CD4-positive, alpha-beta memory T cell (primary cell): ENCODE measurements at places on chromosomes 7 and 10.
A peak's percentile ranks its signal among the peaks of the same experiment; 100 is the strongest.

GRCh38 chr7:99693100-99693426 lies 13.3 kb upstream of the CYP3A5 start:
- DNase-seq: no peak

- no peak for DNase-seq
Measured at GRCh38 chr10:14502431-14502830, 171.7 kb upstream of the FRMD4A start.

DNA sequence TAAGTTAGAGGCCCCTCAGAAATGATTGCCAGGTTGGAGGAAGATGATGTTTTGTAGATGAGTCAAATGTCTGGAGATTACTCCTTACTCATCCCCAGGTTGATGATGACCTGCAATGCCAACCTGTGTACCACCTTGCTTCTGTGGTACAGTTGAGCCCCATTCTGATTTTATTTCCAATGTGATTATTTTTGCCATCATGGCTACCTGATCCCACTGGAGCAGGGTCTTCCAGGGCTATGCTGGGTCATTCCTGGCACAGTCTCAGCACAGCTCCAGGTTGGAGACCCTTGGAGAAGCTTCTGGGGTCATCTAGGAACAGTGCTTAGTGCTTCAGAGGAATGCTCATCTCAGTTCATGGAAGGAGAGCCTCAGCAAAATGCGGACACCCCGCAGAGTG lies 34.3 kb downstream of the LRRC18 start:
- no peak for DNase-seq

DNA sequence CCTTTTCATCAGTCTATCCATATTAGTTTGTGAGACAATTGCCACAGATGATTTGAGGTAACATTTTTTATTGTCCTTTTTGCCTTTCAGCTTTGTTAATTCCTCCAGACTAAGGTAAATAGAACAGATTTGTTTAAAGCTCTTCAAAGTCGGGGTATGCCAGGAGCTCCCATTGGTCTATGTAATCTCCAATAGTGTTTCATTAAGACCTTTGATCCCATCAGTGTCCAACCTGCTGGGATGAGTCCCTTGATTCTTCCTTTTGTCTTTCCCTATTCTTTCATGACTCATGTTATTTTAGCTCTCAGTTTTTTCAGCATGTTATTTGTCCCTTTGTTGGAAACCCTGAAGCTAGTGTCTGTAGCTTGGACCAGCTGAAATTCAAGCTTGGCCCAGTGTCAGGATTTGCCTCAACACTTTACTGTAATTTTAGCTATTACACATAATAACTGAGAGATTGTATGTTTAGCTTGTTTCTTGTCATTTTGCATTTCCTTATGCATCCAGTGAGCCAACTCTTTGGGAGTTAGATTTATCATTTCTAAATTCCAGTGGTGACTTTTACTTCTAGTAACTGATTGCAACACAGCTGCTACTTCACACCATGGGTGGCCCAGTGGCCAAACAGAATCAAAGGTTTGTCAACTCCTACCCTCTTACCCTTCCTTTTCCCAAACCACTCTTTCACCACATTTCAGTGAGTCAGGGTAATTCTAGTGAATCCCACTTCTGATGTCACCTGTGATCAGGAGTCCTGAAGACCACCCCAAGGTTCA lies 15.3 kb downstream of the AGBL3 start:
- DNase-seq: no peak

GRCh38 chr7:31102973-31103850 lies 51.1 kb downstream of the ADCYAP1R1 start:
- no peak for DNase-seq

DNA sequence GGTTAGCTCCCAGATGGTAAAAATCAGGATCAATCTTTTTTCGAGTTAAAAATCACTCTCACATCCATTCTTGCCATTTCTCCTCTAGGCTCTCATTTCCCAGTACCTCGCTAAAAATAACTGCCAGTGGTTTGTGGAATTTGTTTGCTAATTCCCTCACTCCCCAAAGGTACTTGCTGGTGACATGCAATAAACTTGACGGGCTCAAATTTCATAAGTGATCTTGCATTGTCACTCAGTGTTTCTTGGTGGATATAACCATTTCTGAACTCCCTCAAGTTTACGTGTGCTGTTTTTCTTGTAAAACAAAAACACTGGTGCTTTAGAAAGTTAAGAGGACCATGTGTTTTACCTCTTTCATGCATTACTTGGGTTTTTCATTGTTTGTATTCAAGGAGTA lies 399.2 kb upstream of the MKI67 start:
- DNase-seq: no peak

GRCh38 chr10:77832238-77832637 lies 94.3 kb downstream of the DLG5 start:
- peak; percentile 59 for DNase-seq

GRCh38 chr7:130886438-130887135 lies 152.6 kb upstream of the KLF14 start:
- no peak for DNase-seq

- no peak for DNase-seq
Measured at GRCh38 chr10:98242823-98243222, 25.2 kb downstream of the LOXL4 start.

GRCh38 chr10:4651404-4652037 lies 174.5 kb upstream of the AKR1E2 start:
- DNase-seq: no peak

DNA sequence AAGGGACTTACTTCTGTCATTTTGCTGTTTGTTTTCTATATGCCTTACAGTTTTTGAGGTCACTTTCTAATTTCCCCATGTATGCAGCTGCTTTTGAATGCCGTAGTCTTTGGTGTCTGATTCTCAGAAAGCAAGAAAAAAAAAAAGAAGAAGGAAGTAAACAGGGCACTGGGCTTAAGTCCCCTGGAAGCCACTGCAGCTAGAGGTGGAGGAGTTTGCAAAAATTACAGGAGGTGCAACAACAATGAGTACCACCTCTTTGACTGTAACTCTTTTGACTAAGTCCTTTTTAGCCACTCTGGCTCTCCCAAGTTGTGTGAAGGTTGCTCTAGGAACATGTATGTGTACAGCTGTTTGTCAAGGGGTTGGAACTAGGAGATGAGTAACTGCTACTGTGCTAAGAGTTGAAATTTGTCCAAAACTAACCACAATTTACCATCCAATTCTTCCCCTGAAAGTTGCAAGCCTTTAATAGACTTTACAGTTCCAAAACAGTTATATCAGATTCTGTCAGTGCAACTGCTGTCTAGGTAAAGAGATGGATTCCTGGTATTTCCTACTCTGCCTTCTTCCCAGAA lies 588.0 kb upstream of the LRRN3 start:
- DNase-seq: no peak

DNA sequence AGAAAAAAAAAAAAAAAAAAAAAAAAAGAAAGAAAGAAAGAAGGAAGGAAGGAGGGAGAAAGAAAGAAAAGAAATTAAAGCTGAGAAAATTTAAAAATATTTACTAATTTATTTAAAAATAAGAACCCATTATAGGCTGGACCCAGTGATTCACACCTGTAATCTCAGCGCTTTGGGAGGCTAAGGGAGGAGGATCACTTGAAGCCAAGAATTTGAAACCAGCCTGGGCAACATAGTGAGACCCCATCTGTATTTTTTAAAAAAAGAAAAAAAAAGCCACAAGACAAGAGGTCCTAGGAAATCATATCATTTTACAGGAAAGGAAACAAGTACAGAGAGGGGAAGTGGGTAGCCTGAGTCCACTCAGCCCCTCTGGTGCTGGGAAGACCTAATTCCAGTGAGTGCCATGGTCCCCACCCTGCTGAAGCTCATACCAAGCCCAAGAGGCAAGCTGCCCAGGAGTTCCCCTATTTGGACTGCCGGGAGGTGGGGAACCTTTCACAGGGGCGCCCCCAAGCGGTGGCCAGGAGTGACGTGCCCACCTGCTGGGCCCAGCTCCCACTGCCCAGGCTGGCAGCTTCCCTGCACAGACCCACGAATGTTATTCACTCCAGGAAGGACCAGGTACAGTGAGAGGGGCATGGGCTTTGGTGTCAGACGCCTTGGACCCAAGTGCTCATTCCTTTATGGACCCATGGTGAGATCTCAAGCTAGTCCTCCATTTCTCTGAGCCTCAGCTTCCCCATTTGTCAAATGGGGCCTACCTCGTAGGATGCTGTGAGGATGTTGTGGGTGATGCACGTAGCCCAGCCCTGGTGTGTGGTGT lies 133.6 kb downstream of the ZMIZ1 start:
- peak; percentile 8 for DNase-seq

GRCh38 chr10:77849039-77849664 lies 77.4 kb downstream of the DLG5 start:
- DNase-seq: no peak

DNA sequence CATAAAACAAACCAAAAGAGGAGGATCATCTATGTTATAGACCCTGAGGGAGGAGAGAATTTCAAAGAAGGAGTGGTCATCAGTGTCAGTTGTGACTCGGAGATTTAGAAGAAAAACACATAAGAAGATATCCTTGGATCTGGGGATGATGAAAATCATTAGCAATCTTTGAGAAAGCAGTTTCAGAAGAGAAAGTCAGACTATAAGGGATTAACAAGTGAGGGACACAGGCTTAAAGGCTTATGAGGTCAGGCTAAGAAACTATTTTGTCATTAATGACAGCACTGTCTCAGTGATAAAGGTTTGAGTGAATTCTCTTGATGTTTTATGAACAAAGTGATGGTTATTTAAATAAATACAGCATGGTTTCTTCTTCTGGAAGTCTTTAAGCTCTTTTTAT lies 6.1 kb upstream of the GPR85 start:
- no peak for DNase-seq

- no peak for DNase-seq
Measured at GRCh38 chr10:118668228-118668952, 72.9 kb upstream of the PRLHR start.

- no peak for DNase-seq
Measured at GRCh38 chr7:41232086-41232485, 470.8 kb downstream of the INHBA start.

- DNase-seq: no peak
Measured at GRCh38 chr10:77283326-77283725, 354.3 kb downstream of the KCNMA1 start.

GRCh38 chr7:154583454-154583853 lies 419.5 kb downstream of the PAXIP1 start:
- DNase-seq: no peak

DNA sequence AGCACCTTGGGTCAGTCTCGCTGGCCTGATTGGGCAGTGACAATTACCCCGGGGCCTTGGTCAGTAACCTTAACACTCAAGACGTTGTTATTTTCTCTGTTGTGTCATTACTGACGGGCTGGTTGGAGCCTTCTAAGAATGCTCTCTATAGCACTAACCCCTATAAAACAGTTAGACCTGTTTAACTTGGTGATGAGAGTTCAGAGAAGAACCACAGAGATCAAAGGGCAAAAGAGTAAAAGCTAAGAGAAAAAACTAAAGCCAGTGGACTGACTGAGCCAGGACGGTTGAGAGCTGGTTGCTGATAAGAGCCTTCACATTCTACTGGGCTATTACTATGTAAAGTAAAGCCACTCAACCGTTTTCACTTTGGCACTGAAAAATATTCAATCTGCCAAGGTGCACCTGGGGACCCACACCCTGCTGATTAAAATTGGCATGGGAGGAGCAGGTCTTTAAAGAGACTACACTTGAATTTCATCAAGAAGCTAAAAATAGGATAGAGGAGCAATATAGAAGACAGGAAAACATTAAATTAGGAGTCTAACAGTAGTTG lies 13.6 kb upstream of the ITGB1 start:
- no peak for DNase-seq

DNA sequence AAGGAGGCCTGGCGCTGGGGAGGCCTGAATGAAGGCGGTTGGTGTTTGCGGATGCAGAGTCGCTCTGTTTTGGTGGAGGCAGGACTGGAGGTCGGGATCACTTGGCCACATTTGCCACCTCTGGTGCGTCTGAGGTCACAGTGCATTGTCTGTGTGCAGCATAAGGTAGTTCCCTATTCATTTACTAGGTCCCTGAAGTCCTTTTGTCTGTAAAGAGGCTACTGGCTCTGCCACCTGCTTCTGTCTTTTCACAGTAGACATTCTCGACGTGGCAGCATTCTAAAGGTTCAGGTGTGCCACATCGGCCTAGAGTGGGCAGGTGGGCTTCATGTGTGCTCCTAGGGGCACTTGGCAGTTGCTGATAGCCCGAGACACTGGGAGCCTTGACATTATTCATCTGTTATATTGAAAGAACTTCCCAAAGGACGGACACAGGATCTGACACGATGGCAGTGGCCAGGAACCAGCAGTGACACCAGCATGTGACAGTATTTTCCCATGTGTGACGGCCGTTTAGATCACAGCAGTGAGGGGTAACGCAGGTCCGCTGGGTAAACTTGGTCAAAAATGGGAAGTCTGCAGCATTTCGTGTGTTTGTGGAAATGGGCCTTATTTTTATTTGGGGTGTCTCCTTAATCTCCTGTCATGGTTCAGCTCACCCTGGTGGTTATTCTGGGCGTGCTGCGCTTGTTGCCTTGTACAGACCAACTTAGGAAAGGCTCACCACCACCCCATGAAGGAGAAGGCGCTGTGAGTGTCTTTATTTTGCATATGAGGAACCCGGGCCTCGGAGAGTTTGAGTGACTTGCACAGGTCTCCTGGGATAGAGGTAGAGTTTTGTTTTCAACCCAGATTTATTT lies 5.9 kb downstream of the MGMT start:
- DNase-seq: no peak

- DNase-seq: no peak
Measured at GRCh38 chr7:43926798-43927123, 525 bp downstream of the UBE2D4 start.

GRCh38 chr7:97006055-97006815 lies 882 bp downstream of the DLX6 start:
- peak; percentile 39 for DNase-seq

DNA sequence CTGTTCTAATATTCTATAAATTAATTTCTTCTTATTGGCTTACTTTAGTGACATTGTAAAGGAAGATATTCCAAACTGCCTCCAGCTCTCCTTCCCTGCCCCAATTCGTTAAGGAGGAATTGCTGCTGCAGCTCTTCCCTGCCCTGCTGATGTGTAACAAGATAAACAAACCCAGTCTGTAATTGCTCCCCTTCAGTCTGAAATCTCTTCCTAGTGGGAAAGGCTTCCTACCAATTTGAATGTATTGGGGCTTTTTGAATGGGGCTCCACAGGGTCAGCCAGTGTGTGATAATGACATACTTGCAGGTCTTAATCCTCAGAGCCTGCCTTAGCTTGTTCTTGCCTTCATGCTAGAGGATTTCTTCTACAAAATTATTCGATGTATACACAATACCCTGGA lies 849.9 kb upstream of the GHITM start:
- DNase-seq: no peak

GRCh38 chr10:100998991-100999741 lies 442 bp upstream of the LZTS2 start:
- peak; percentile 79 for DNase-seq

DNA sequence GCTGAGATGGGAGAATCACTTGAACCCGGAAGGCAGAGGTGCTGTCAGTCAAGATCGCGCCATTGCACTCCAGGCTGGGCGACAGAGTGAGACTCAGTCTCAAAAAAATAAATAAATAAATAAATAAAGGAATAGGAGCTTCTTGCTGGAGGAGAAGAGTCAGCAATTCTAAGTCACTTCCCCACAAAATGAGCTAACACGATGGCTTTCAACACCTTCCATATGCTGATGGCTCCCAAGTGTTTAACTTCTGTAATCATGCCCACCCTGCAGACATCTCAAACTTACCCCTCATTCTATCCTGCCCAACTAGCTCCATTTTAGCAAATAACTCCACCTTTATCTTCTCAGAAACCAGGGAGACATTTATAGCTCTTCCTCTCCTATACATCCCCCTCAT lies 21.2 kb downstream of the PSAP start:
- no peak for DNase-seq

- DNase-seq: no peak
Measured at GRCh38 chr7:13476881-13477444, 512.5 kb downstream of the ETV1 start.

GRCh38 chr7:44388089-44388970 lies 62.9 kb upstream of the CAMK2B start:
- no peak for DNase-seq
